ENCODE measurements at places on chromosomes 13 and 19.

DNA sequence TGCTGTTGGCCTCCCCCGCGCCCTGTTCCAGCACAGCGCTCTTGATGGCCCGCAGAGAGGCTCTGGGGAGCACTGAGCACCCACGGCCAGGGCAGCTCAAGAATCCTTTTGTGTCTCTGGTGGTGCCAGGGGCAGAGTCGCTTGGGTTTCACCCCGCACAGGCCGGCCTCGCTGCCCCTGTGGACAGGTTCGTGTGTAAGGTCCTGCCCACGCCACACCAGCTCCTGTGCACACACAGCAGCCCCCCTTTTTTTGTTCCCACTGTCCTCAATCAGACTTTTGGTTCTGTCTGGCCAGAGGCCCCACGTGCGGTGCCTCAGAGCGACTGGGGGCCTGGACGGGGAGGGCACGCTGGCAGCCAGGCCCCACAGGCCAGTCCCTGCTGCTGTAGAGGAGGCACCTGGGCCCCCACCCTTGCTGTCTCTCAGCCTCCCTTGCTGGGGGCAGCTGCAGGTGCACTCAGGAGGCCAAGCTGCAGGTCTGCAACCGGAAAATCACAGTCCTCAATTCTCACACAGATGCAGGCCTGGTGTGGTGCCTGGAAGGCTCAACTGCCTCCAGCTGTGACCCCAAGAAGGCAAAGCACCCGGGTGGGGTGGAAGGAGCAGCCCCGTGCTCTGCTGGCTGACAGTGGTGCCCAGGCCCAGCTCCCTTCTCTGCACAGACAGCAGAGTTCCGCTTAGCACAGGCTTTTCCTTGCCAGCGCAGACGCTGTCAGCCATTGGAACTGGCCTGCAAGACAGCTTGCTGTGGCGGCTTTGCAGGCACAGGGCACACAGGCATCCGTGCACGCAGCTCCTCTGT is 12.6 kb upstream of the F7 start:
- DNase-seq: no peak

DNA sequence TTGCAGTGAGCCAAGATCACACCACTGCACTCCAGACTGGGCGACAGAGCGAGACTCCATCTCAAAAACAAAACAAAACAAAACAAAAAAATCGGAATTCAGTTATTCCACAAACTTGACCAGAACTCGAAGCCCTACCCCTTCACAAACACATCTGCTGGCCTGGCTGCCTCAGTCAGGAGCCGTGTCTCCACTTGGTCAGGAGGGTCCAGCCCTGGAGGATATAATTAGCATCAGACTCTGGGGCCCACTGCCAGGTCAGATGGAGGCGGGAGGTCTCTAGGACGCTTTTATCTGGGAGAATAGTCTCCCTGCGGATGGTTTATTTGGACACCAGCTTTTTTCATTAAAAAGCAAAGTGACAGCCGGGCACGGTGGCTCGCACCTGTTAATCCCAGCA is 8.0 kb downstream of the ELL start:
- DNase-seq: no peak

GRCh38 chr19:51097166-51097738 is 11.0 kb downstream of the CTU1 start:
- peak; percentile 13 for DNase-seq

DNA sequence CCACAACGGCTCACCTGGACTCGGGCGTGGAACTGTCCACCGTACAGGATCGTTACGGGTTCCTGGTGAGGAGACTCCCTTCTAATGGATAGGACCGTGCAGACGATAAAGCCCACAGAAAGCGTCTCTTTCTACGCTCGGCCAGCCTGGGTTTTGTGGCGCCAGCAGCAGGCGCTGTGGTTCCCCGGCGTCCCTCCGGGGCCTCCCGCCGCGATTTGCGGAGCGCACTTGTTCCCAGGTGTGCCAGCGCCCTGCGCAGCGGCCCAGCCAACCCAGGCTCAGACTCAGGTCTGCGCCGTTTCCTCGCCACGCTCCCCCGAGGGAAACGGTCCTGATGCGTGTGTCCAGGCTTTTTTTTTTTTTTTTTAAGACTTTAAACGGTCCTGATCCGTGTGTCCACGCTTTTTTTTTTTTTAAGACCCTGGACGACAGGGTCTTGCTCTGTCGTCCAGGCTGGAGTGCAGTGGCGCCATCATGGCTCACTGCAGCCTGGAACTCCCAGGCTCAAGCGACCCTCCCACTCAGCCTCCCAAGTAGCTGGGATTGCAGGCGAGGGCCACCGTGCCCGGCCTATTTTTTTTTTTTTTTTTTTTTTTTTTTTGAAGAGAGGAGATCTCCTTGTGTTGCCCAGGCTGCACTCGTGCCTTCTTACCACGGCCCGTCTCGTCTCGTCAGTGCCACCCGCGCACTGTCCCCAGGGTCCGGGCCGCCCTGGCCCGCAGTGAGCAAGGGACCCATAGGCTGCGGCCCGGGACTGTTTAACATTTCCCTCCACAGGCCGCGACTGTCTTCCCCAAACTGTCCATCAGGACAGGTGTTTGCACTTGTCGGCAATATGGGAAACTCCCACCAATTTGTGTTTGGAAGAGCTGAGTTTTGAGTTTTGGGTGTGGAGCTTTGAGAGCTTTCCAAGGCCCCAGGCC is 23.8 kb downstream of the GJA3 start:
- no peak for DNase-seq

GRCh38 chr13:104592127-104592526 is 1525.9 kb upstream of the SLC10A2 start:
- peak; percentile 54 for DNase-seq

- no peak for DNase-seq
These were observed 14.8 kb downstream of the ARL11 start for GRCh38 chr13:49643035-49643646.

- peak; percentile 45 for DNase-seq
These were observed 330.8 kb downstream of the TBC1D4 start for GRCh38 chr13:75151081-75151643.

DNA sequence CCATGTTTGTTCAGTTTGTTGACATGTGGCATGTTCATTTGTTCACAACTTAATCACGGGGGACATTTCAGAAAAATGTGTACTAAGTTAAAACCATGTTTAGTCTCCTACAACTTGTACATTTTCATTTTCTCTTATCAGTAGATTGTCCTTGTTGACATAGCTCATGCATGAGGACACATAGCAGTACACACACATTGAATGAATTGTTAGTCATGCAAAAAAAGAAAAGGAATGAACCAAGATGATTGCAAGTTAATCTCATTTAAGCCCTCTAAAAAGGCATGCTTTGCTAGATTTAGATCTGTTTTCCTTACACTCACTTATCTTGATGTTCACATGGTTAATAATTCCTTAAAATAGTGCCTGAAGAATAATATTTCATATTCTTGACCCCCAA is 38.2 kb upstream of the AKAP11 start:
- no peak for DNase-seq

DNA sequence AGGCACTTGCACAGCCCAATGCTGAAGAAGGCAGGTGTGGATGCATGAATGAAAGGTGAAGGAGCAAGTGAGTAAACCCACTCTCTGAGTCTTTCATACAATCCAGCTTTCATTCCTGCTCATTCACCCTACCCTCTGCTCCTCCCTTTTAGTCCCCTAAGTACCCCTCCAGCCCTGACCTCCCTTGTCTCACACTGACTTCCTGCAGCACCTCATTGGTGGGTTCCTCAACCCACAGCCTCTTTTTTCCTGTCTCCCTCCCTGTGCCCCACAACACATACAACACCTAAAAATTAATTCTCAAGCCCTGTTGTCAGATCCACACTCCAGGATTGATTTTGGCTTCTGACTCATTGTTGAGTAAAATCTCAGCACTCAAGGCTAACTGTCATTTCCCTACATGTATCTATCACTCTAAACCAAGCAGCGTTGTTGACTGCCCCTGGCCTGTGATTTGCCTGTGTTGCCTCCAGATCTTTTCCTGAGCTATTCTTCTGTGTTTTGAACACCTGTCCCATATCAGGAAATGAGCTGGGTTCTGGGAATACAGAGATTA is 177.3 kb upstream of the SERP2 start:
- DNase-seq: no peak

DNA sequence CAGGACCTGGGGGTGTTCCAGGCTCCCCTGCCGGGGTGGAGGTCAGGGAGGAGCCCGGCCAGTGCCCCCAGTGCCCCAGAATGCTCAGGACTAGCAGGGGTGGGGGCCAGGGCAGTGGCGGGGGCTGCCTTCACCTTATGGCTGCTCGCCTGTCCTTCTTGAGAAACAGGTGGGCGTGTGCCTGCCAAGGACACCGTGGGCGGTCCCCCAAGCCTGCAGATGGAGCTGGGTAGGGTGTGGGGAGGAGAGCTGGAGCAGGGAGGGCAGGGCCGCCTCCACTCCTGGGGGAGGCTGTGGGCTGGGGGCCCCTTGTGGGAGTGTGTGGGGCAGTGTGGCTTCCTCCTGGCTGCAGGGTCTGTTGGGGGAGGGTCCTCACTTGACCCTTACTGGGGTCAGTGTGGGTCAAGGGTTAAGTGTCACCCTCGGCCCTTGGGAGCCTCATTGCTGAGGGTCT is 160.1 kb downstream of the KDM4B start:
- DNase-seq: no peak

DNA sequence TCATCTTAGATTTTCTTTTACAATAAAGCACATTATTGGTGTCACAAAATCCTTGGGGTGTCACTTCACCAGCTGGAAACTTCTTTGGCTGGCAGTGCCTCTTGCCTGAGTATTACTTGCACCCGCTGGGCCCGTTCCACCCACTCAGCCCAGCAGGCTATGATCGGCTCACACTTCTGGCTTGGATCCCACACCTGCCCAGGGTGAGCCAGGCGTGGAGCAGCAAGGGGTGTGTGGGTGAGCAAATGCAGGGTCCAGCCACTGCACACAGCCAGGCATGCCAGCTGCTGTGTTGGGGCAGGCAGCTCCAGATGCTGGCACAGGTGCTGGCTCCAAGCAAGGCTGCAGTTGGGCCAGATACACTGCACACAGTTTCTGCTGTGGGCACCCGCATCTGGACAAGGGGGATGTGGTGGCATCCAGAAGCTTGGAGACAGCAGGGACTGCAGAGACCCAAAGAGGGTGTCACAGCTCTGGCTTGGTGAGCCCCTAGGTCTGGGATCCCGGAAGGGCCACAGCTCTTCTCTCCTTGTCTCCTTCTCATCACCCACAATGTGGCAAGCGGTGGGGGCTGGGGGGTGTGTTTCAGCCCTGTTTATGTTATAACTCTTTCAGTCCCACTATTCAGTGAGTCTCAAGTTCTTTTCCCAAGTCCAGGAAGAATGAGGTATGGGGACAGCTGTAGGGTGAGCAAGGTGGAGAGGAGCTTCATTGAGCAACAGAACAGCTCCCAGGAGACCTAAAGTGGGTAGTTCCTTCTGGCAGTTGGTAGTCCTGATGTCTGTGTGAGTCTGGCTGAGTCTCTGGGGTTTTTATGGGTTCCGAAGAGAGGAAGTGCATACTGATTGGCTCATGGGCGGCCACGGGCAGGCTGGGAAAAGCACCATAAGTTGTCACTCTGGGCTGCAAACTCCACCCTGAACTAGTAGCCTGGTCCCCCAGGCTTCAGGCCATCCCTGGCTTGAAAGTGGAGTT is 25.3 kb upstream of the TBC1D4 start:
- peak; percentile 36 for DNase-seq

- DNase-seq: no peak
These were observed 65.2 kb downstream of the COLGALT1 start for GRCh38 chr19:17620696-17621095.

DNA sequence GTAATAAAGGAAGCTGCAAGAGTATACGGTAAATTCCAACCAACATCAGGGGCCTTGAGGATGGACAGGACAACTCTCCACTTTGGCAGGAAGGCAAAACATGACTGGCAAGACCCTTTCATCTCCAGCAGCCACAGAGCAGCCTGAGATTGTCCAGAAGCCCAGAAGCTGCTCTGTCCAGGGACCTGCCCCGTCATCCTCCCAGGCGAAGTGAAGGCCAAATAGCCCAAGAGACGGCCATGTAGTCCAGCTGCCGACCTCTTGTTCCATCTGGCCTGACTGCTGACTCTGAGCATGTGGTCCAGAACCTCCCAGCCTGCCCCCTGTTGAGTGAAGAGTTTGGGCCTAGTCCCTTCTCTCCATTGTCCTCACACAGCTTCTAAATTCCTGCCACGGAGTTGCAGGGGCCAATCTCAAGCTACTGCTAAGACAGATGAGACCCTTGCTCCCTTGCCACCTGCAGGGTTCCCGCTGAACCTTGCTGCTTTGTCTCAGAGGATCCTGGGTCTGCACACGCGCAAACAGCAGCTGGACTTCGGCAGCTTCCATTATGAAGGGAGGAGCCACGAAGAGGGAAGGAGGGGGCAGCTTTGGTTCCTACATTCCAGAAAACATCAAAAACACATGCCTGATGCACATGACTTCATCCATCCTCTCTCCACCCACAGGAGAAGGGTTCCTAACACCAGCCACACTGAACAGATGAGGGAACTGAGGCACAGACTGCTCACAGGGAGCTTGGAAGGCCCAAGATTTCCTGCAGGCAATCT is 196.9 kb downstream of the KATNAL1 start:
- DNase-seq: no peak

GRCh38 chr13:51746802-51747201 is 57.2 kb downstream of the DHRS12 start:
- no peak for DNase-seq

DNA sequence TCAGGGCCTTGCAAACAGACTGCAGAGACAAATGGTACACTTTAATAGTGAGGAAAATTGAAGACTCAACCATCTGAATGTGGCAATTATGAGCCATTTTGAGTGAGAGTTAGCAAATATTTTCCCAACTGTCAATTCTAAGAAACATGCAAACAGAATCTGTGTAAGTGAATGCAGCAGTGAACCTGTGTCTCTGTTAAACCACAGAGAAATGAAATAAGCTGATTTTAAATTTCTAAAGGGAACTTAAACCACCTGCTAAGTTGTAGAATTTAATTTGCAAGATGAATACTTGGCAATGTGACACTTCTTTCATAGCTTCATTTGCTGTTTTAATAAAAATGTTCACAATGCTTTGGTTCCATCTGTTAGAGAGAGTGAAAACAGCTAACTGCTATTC is 42.0 kb upstream of the TDRD3 start:
- DNase-seq: no peak

GRCh38 chr19:2578391-2578890 is 102.5 kb downstream of the GADD45B start:
- DNase-seq: peak; percentile 67

DNA sequence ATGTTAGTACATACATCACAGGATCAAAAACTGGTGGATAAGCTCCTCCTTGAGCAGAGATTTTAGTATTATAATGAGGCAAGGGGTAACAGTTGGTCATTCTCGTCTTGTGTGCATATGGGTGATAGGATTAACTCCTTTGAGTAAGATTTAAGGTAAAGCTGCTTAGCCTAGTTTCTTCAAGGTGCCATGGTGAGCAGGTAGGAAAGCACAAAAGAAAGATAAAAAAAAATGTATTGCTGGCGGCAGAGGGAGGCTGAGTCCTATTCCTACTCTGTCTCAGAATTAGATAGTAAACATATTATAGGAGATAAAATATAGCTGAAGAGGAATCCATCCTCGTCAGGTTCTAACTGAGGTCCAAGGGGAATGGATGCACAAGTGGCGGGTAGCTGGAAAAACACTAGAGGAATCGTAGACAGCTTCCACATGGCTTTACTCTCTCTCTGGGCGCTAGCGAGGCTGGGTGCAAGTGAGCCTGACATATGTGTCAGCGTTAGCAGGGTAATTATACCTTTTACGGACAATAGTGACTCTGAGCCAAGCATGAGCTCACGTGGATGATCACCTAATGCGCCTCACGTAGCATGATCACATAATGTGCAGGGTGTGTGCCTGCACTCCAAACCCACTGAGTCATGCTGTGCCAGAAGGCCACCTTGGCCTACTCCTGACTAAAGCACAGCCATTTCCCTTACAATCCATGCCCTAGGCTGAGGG is 734.3 kb upstream of the MIR17HG start:
- DNase-seq: no peak

- DNase-seq: no peak
These were observed 25.5 kb upstream of the NAXD start for GRCh38 chr13:110589793-110590390.

Data from myocyte (in vitro differentiated cells).